ENCODE measurements at places on chromosomes 7 and 10.

DNA sequence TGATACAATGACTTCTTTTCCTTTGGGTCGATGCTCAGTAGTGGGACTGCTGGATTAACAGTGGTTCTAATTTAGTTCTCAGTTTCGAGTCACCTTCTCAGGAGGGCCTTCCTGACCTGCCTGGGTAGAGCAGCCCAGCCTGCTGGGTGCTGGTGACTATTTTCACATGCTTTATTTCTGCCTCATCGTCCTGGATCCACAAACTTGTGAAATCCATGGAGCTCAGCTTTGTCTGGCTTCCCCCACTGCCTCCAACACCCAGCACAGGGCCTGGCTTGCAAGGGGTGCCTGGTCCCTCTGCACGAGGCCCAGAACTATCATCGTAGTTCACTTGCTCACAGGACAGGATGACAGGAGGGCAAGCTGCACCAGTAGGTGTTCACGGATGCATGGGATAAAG is 46.9 kb downstream of the SPOCK2 start:
- no peak for DNase-seq

GRCh38 chr7:13628239-13629001 is 361.0 kb downstream of the ETV1 start:
- no peak for DNase-seq

DNA sequence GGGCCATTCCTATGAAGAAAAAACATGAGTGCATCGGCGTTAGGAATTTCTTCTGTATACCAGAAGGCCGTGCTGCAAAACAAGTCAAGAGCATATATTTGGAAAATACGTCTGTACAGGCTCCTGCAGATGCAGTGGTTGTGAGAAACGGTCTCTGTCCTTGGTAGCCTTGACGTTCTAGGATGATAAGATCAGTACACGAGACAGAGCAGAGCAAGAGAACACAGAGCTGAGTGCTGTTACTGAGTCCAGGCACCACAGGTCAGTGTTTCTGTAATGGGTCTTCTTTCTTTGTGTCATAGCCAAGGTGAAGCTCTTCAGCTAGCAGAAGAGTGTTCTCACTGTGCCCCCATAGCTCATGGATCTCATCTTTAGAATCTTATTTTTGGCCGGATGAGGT is 62.8 kb downstream of the WDR37 start:
- no peak for DNase-seq

DNA sequence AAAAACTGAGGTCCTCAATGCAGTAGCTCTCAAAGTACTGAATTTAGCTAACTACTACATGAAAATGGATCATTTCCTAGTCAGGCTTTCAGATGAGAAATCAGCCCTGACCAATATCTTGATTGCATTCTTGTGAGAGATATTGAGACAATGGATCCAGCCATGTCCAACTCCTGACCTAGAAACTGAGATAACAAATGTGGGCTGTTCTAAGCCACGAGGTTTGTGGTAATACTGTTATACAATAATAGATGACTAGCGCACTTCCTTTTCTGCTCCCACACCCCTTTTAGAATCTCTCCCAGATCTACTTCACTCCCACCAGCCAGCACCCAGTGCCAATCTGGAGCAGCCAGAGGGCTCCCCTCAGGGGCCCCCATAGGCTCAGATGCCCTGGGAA is 209.3 kb upstream of the KMT2E start:
- no peak for DNase-seq

GRCh38 chr7:32453341-32454011 is 36.7 kb downstream of the LSM5 start:
- no peak for DNase-seq

GRCh38 chr10:77090381-77091356 is 546.9 kb downstream of the KCNMA1 start:
- no peak for DNase-seq

GRCh38 chr10:47369251-47369894 is 14.7 kb downstream of the ZNF488 start:
- no peak for DNase-seq

DNA sequence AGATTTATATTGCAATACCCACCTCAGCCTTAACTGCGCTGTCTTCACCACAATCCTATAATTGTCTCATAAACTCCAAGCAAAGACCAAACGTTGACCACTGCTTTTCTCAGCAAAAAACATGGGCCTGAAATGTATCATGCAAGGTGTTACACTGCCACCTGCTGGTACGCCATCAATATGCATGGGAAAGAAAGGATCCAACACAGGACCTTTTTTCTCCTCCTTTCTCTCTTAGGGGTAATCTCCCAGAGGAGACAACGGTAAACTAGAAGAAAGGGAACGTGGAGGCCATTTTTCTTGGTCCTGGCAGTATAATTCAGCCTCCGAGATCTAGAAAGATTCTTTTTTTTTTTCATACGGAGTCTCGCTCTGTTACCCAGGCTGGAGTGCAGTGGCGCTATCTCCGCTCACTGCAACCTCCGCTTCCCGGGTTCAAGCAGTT is 79.1 kb upstream of the MPP7 start:
- peak; percentile 81 for DNase-seq

DNA sequence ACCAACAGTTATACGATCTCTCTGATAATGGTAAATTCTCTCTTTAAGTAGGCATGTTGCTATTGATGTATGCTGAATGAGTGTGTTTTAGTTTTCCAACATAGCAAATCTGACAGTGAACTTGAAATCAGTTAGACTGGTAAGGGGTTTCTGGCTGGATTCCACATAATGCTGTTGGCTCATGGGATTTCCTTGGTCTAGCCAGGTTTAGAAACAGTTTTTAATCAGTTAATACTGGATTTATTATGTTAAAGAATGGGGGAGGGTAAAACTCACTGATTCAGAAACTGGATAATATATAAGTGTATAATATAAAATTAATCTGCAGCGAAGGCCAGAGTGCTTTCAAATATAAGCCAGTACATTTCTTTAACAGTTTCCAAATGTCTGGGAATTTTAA is 55.6 kb downstream of the PCDH15 start:
- DNase-seq = no peak

DNA sequence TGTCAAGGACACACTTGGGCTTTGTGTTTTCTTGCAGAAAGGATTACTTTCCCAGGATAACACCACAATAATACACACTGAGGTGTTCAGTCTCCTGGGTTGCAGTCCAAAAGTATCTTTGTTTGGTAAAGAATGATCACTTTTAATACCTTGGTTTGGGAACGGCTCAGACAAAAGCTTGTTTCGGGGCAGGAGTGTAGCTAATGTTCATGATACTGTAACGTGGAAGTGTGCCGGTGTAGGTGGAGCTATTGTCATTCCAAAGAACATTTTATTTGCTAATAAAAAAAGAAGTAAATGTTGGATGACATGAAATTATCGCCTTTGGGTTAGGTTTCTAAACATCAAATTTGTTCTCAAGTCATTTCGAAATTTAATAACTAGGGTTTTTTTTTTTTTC is 1.2 kb downstream of the EIF4H start:
- DNase-seq = no peak

DNA sequence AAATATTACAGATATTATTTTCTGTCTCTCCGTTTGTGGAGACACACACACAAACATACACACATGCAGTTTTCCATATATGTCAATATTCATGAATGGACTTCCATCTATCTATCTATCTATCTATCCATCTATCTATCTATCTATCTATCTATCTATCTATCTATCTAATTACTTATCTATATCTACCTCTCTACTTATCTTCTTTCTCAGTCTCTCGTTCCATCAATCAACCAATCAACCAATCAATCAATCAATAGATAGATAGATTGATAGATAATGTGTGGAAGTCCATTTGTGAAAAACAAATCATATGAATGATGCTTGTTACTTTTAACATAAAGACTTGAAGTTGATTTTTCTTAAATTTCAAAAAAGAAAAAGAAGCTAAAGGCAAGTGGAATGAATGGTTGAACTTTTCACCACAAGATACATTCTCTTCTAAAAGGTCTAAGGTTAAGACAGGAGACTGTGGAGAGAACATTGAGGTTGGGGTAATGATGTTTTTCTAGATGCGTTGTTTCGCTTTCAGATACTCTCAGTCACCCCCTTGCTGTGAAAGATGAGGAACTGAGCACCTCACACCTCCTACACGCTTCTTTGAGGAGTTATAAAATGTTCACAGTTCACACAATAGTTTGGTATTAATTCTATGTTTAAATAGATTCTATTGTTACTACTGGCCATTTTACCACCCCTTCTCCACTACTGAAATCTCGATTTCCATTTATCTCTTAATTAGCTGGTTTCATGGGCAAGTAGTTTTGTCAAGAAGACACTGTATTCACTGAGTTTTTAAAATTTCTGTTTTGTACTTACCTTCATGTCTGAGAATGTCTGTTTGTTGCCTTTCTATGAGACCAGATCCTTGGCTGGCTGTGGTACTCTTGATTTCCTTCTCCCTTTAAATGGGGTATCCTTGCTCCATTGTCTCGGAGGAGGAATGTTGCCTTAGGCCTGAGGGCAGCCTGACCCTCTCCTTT is 114.1 kb downstream of the EMX2 start:
- no peak for DNase-seq

- DNase-seq = no peak
Observed at GRCh38 chr10:21327289-21327993, 198.0 kb downstream of the SKIDA1 start.

DNA sequence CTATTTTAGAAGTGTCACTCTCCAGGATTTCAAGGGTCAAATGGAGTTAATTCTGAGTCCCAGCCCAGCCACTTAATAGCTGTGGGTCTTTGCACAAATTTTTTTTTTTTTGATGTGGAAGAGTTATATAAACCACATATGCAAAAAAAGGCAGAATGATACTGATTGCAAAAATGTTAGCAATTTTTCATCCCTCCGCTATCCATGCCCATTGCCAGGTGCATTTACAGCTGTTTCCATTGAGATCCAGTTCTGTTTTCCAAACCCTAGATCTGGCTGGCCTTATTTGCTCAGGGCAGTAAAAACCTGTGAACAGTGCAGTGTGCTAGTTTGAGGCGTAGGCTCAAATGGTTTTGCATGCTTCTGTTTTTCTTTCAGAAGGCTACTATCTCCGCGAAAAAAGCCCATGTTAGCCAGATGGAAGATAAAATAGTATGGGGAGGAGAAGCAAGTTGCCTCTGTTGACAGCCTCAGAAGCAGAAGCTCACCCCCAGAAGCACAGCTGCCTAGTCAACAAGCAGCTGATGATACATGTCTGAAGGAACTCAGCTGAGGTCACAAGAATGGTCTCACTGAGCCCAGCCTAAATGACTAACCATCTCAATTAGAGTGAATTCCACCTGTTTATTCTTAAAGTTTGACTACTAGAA is 997 bp upstream of the ZNF138 start:
- DNase-seq = no peak

DNA sequence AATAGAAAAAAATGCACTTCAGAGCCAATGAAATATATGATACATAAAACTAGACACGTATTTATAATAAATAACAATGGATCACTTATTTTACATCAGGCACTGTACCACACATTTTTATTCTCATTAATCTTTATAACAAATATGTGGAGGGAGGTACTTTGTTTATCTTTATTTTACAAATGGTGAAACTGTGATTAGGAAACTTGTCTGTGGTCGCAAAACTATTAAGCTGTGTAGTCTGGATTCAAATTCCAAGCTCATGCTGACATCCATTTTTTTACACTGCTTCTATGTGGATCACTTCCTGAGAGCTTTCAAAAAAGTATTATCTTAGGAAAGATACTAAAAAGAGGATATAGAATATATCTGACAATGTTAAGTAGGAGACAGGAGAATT is 978.6 kb downstream of the SORCS1 start:
- no peak for DNase-seq

GRCh38 chr10:88804083-88804812 is 1.7 kb downstream of the LIPM start:
- no peak for DNase-seq

GRCh38 chr7:98174334-98175259 is 36.6 kb upstream of the BHLHA15 start:
- DNase-seq = no peak

GRCh38 chr7:64883113-64883905 is 19.8 kb upstream of the ZNF273 start:
- no peak for DNase-seq

- no peak for DNase-seq
Observed at GRCh38 chr10:100749309-100750217, 4.2 kb downstream of the PAX2 start.

GRCh38 chr7:42960762-42961161 is 28.6 kb downstream of the MRPL32 start:
- no peak for DNase-seq

DNA sequence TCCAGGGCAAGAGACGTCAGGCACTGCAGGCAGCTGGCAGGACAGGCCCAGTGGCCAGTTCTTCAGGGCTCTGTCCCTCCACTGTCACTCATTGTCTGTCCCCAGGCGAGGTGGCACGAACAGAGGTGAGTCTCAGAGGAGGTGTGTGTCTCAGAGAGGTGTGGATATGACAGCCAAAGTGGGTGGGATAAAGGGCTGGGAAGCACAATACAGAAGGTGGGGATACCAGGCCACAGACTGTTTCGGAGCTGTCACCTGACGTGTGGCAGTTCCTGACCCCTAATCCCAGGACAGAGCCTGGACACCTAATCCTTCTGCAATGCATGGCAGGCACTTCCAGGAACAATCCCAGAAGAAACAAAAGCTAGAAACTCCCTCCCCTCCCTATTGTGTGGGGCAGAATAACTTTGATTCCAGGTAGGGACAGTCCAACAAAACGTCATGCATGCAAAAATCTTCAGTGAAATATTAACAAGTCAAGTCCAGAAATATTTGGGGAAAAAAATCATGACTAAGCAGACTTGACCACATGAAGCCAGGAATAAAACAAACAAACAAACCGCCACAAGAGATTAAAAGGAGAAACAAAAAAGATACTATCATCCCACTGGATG is 11.6 kb downstream of the KLRG2 start:
- DNase-seq = no peak

DNA sequence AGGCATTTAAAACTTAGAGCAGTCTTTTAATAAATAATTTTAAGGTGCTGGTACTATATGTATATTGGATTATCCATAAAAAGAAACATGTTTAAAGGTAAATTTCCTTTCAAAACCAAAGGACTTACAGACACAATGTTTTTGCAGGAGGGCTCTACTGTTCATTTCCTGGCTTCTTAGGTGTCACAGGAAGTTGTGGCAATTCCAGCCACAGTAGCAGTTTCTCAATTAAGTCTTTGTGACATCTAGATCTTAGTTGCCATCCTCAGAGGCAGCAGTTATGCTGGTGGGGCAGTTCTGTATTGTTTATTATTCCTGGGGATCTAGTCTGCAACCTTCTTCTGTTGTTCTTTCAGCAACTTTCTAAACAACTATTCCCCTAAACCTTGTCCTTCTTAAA is 460.1 kb downstream of the MAGI2 start:
- no peak for DNase-seq

DNA sequence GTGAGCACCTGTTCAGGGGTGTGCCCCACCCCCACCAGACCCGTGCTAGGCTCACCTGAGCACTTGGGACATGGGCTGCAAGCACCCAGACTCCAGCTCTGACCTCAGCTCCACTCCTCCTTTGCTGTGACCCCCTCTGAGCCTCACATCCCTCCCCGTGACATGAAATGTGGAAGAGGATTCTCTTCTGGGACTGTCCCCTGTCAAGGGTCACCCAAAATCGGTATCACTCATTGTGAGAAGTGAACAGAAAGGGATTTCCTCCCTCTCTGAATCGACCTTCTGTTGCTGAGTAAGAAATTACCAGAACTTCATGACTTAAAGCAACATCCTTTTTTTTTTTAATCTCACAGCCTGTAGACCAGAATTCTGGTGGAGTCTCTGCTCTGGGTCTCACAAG is 6.2 kb upstream of the CHST15 start:
- DNase-seq = no peak

- peak; percentile 11 for DNase-seq
Observed at GRCh38 chr10:125521721-125522680, 161.0 kb downstream of the TEX36 start.

All from memory B cell (primary cell).